ENCODE measurements at places on chromosomes 3 and 15. TPM values are rescaled to one million over a fixed set of nuclear protein-coding genes. Genes with fewer than 3 reads are reported as not detected.

DNA sequence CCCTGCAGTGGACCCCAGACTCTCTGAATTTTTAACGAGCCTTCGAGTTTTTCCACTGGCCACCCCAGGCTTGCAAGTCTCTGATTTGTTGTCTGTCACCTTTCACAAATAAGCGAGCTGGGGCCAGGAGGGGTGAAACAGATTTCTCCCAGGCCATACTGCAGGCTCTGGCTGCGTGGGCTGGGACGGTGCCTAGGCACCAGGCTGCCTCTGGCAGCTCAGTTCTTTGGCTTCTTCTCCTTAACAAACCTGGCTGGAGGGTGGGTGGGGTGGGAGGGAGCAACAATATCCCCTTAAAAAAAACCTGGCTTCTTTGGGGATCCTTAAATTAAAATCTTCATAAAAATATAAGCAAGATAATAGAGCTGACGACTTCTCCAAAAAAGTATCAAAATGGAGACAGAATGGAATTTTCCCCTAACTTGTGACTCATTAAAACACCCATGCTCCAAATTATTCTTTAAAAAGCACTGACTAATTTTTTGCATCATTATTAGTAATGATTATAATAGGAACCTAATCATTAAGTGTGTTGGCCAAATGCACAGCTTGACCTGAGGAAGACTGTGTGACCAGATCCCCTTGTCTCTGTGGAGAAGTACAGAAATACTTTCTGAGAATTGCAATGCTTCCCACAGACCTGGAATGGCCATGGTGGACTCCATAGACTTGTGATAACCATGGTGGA is 84.1 kb downstream of the SNRK start:
- DNase-seq, result no peak
- no peak overlapping the region for H3K4me3 ChIP-seq
- H3K27me3 ChIP-seq, result no peaks in the 10 kb centered on the region
- H3K36me3 ChIP-seq, result peaks cover 3% of the 10 kb centered on the region

- H3K4me1 ChIP-seq, result 0 out of 2 replicates have a peak, but pooled peaks cover 1% of the 10 kb centered on the region
- no peaks in the 10 kb centered on the region for H3K27me3 ChIP-seq
- no peaks in the 10 kb centered on the region for H3K36me3 ChIP-seq
- no peak overlapping the region for H3K4me3 ChIP-seq
- no peak overlapping the region for H3K27ac ChIP-seq
Observed at GRCh38 chr15:45550436-45550835, 27.9 kb upstream of the SLC30A4 start.

The NR1I2 gene
- not detected for total RNA-seq

- H3K36me3 ChIP-seq, result peaks cover 6% of the 10 kb centered on the region
- no peak overlapping the region for H3K4me3 ChIP-seq
- H3K27ac ChIP-seq, result no peak overlapping the region
- peaks cover 19% of the 10 kb centered on the region for H3K4me1 ChIP-seq
- no peaks in the 10 kb centered on the region for H3K27me3 ChIP-seq
Observed at GRCh38 chr3:8573342-8573926, 71.2 kb downstream of the SSUH2 start.

The FBXO40 gene
- total RNA-seq, result not detected

DNA sequence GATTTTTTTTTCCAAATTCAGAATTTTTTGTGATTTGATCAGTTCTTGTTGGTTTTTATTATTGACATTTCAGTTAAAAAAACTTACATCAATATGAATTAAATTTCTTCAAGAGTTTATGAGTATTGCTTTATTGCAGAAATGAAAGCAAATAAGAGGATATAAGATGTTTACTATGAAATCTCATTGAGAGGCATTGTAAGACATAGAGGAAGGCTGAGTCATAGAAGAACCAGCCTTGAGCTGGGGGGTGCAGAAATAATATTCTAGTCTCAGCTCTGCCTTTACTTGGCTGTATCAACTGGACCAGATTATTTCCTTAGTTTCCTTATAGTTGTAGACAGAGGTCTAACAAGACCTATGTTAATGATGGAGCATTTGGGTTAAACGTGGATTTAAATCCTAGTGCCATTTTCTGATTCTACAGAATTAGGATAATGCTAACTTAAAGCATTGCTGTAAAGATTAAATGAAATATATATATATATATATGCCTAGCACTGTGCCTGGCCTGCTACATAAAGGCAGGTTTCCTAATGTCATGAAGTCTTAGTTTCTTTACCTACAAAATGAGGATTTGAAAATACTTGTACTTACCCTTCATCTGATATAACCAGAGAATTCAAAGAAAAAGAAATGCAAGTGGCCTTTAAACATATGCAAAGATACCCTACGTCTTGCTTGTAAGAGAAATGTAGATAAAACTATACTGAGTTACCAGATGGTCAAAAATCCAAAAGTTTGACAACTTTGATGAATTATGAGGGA is 7.3 kb downstream of the FAM98B start:
- H3K4me1 ChIP-seq, result 0 out of 2 replicates have a peak, but pooled peaks cover 1% of the 10 kb centered on the region
- H3K27me3 ChIP-seq, result no peaks in the 10 kb centered on the region
- DNase-seq, result peak; percentile 63
- no peak overlapping the region for H3K27ac ChIP-seq
- H3K4me3 ChIP-seq, result no peak overlapping the region

DNA sequence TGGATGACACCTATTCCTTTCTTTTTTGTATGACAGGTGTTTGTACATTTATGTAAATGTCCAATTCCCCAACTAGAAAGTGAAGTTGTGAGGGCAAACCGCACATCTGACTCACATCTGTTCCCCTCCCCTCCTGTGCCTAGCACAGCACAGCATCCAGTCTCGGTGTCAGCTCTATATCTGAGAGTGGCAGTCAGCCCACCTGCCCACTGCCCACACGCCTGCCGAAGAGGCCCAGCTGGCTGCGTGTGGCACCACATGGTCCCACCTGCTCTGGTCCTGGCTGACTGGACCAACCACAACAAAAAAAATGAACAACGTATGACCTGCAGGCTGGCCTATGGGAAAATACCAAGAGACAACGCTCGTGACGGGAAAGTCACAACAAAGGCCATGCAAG is 62.8 kb downstream of the XXYLT1 start:
- no peaks in the 10 kb centered on the region for H3K36me3 ChIP-seq
- H3K4me3 ChIP-seq, result no peak overlapping the region
- peaks cover 41% of the 10 kb centered on the region for H3K4me1 ChIP-seq
- DNase-seq, result no peak
- H3K27ac ChIP-seq, result peak overlapping the region; percentile 15
- H3K27me3 ChIP-seq, result no peaks in the 10 kb centered on the region

GRCh38 chr3:47298439-47298838 is 15.7 kb downstream of the KLHL18 start:
- no peaks in the 10 kb centered on the region for H3K27me3 ChIP-seq
- 0 out of 2 replicates have a peak, but pooled peaks cover 1% of the 10 kb centered on the region for H3K4me1 ChIP-seq
- no peak overlapping the region for H3K27ac ChIP-seq
- DNase-seq, result no peak
- peaks cover 10% of the 10 kb centered on the region for H3K36me3 ChIP-seq
- no peak overlapping the region for H3K4me3 ChIP-seq

GRCh38 chr3:141446737-141447136 is 40.1 kb upstream of the RASA2 start:
- H3K4me3 ChIP-seq, result no peak overlapping the region
- peaks cover 38% of the 10 kb centered on the region for H3K36me3 ChIP-seq
- H3K4me1 ChIP-seq, result peaks cover 33% of the 10 kb centered on the region
- no peaks in the 10 kb centered on the region for H3K27me3 ChIP-seq

The ARPIN gene
- 3.9 TPM for total RNA-seq

The LRRC2 gene
- 4.7 TPM for total RNA-seq

The CDHR4 gene
- total RNA-seq, result not detected

The MESP1 gene
- total RNA-seq, result under 0.01 TPM

GRCh38 chr15:56038015-56038414 is 44.6 kb upstream of the NEDD4 start:
- DNase-seq, result peak; percentile 67
- peaks cover 16% of the 10 kb centered on the region for H3K4me1 ChIP-seq
- H3K4me3 ChIP-seq, result no peak overlapping the region
- H3K27ac ChIP-seq, result no peak overlapping the region

- H3K4me1 ChIP-seq, result peaks cover 3% of the 10 kb centered on the region
- no peaks in the 10 kb centered on the region for H3K36me3 ChIP-seq
- H3K27ac ChIP-seq, result no peak overlapping the region
- no peaks in the 10 kb centered on the region for H3K27me3 ChIP-seq
- peak overlapping the region; percentile 53 for H3K4me3 ChIP-seq
- no peak for DNase-seq
Observed at GRCh38 chr15:80403712-80404056, 498 bp upstream of the ARNT2 start.

DNA sequence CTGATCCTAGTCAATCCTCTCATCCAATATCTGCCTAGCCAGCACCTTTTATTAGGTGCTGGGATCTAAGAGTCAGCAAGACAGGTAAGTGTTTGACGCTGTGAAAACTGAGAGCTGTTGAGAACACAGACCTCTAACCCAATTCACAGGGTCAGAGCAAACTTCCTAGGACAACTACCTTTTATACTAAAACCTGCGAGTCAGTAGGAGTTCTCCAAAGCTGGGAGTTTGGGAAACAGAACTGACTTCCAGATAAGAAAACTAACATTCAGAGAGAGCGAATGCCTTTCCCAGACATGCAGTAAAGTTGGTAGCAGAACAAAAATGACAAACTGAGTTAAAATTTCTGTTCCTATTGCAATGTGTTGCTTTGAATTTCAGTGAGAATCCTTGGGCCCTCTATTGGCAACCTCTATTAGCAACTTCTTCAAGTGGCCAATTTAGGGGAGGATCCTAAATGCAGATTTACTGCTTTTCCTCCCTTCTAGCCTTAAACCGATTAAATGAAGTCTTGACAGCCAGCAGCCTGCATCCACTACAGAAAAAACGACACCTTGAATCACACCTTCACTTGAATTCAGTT is 11.3 kb downstream of the NR2E3 start:
- no peak overlapping the region for H3K27ac ChIP-seq
- 0 out of 2 replicates have a peak, but pooled peaks cover 1% of the 10 kb centered on the region for H3K4me1 ChIP-seq
- peaks cover 30% of the 10 kb centered on the region for H3K36me3 ChIP-seq
- DNase-seq, result no peak

GRCh38 chr3:57130571-57131209 is 34.5 kb downstream of the IL17RD start:
- no peak for DNase-seq
- H3K27me3 ChIP-seq, result peaks cover 9% of the 10 kb centered on the region
- H3K27ac ChIP-seq, result no peak overlapping the region
- H3K4me1 ChIP-seq, result no peaks in the 10 kb centered on the region
- no peaks in the 10 kb centered on the region for H3K36me3 ChIP-seq
- H3K4me3 ChIP-seq, result no peak overlapping the region

DNA sequence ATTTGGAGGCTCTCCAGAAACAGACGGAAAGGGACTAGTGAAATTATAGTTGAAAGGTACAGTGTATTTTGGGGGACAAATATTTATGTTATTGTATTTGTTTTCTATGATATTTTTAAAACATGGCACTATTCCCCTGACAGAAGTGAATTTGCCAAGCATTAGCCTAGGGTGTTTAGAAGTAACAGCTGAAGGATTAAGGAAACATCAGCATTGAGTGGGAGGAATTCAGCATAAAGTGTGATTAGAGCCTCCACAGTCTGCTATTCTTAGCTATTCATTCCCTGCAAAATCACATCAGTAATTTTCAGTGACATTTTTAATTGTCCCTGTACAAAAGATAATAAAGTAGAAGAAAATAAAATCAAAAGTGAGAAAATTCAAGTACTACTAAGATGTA is 231.4 kb downstream of the ROBO2 start:
- H3K27me3 ChIP-seq, result no peaks in the 10 kb centered on the region
- H3K36me3 ChIP-seq, result no peaks in the 10 kb centered on the region
- no peak overlapping the region for H3K4me3 ChIP-seq
- no peaks in the 10 kb centered on the region for H3K4me1 ChIP-seq
- H3K27ac ChIP-seq, result no peak overlapping the region

GRCh38 chr3:42188376-42188775 is 77.6 kb downstream of the CCK start:
- H3K4me1 ChIP-seq, result peaks cover 14% of the 10 kb centered on the region
- no peak overlapping the region for H3K4me3 ChIP-seq
- no peak for DNase-seq
- H3K27me3 ChIP-seq, result no peaks in the 10 kb centered on the region

DNA sequence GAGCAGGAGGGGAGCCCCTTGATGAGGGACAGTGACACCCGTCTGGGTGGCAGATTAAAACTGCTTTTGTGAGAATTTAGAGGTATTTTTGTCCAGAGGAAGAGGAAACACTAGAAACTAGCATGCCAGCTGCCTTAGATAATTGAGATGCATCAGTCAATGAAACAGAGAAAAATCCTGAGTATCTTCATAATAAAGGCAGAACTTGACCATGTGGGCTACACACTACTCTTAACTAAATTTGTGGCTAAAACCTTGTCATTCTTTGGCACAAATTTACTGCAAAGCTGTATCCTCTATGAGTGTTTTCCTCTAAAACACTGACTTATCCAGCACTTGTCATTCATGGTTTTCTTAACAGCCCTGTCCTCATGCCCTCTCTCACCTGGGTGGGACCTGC is 259.7 kb upstream of the TPM1 start:
- H3K36me3 ChIP-seq, result peaks cover 4% of the 10 kb centered on the region
- peak; percentile 25 for DNase-seq
- no peaks in the 10 kb centered on the region for H3K27me3 ChIP-seq
- H3K27ac ChIP-seq, result no peak overlapping the region
- peaks cover 20% of the 10 kb centered on the region for H3K4me1 ChIP-seq
- H3K4me3 ChIP-seq, result no peak overlapping the region

The KBTBD13 gene
- total RNA-seq, result not detected

GRCh38 chr15:80497221-80497620 is 93.0 kb downstream of the ARNT2 start:
- peaks cover 38% of the 10 kb centered on the region for H3K4me1 ChIP-seq
- DNase-seq, result no peak
- H3K36me3 ChIP-seq, result no peaks in the 10 kb centered on the region

GRCh38 chr3:36318621-36319200 is 61.6 kb upstream of the STAC start:
- no peak overlapping the region for H3K27ac ChIP-seq
- no peaks in the 10 kb centered on the region for H3K4me1 ChIP-seq
- no peak for DNase-seq
- H3K27me3 ChIP-seq, result no peaks in the 10 kb centered on the region

The PDIA3 gene
- 155 TPM for total RNA-seq

DNA sequence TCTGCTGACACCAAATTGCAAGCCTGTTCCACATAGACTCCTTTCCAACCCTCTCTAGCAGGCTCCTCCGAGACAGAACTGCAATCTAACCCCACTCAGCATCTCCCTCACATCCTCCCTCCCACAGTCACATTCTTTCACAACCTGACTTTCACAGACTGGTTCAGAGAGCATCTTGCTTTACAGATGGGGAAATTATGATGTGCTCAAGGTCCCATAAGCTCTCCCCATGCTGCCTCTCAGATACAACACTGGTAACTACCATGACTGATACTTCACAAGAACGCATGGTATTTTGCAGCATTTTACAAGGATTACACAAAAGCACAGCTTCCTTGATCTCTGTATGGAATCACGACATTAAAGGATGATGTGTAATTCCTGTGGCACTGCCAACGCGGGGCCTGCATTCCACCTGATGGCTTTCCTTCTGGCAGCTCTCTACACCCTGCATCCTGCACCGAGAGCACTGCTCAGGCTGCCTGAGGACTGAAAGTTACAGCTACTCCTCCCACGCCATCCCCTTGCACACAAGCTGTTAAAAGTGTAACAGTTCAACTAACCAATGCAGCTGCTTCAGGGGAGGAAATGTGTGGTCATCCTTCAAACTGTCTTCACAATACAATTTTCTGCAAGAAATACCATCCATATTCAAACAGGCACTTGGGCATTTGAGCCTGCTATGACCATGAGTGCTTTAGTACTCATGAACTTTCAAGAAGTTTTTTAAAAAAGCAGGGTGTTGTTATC is 27.6 kb downstream of the TBC1D2B start:
- H3K27me3 ChIP-seq, result no peaks in the 10 kb centered on the region
- peak; percentile 91 for DNase-seq
- H3K4me3 ChIP-seq, result no peak overlapping the region
- peaks cover 33% of the 10 kb centered on the region for H3K4me1 ChIP-seq
- H3K36me3 ChIP-seq, result peaks cover 13% of the 10 kb centered on the region
